ENCODE measurements at places on chromosomes 2 and 18.

DNA sequence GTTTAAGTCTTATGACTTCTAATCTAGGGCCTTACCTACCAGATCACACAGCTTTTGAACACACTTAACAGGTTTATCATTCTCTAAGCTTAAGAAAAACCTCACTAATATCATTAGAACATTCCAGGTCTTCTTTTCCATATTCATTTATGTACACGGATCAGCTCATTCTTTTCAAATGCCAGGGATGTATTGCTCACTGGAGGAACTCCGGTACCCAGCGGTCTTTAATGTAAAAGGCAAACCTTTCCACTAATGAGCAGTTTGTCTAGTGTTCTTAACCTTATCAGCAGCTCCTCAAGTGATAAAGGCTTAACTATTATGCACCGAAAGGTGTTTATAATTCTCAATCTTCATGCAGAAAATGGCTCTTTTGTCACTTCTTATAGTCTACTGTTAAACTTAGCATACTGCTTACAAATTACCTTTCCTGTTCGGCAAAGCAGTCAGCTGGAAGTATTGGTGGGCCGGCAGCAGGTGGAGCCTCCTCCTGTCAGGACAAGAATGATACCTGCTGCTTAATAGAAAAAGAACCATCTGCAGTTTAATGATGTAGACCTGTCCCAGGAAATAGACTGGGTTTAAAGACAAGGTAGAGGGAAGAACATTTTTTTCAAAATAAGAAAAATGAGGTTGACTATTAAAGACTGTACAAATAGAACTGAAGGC is 142.7 kb downstream of the FIGN start:
- DNase-seq: no peak

DNA sequence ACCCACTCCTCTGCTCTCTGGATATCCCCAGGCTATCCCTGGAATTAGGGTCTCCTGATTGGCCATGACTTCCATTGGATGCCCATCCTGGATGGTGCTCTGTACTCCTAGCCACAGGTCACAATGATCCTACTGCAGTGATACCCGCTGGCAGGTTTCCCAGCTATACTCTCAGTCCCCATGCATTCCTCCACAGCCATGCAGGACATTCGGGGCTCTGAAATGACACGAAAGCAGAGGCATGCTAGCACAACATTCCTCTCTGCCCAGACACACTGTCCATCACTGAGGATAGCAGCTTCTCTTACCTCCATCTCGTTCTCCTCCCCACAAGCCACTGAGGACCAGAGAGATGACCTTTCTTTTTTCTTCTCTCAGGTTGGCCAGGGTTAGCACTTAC is 51.7 kb upstream of the SPATS2L start:
- no peak for DNase-seq

DNA sequence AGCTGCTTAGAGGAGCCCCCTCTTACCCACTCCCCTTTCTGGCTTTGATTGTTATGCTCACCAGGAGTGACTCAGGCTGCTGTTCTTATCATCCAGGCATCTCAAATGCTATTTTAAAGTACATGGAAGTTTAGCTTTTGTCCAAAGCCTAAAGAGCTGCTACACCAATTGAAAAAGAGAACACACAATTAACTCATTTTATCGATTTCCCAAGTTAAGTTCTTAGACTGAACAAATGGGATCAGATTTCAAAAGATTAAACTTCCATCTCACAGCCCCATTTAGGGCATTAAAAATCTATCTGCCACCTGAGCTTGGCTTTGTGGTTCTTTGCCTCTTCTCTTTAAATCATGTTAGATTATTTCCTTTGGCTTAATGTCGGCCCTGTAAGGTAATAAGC is 81.2 kb downstream of the MYO5B start:
- no peak for DNase-seq

DNA sequence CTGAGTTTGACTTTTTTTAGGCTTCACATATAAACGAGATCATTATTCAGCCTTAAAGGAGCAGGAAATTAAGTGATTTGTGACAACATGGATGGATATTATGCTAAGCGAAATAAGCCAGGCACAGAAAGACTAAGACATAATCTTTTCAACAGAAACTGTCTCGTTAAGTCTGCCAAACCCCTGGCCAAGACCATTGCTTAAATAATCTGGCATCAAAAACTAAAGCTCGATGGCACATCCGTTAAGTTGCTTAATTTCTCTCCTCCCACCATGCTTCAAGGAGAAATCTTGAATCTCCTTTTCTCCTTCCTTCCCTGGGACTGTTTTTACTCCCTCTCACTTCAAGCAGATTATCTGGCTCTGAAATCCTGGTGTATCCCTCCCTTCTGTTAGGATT is 140.3 kb downstream of the GALNT14 start:
- DNase-seq: no peak

GRCh38 chr18:21448299-21448698 is 152.2 kb downstream of the ESCO1 start:
- no peak for DNase-seq

DNA sequence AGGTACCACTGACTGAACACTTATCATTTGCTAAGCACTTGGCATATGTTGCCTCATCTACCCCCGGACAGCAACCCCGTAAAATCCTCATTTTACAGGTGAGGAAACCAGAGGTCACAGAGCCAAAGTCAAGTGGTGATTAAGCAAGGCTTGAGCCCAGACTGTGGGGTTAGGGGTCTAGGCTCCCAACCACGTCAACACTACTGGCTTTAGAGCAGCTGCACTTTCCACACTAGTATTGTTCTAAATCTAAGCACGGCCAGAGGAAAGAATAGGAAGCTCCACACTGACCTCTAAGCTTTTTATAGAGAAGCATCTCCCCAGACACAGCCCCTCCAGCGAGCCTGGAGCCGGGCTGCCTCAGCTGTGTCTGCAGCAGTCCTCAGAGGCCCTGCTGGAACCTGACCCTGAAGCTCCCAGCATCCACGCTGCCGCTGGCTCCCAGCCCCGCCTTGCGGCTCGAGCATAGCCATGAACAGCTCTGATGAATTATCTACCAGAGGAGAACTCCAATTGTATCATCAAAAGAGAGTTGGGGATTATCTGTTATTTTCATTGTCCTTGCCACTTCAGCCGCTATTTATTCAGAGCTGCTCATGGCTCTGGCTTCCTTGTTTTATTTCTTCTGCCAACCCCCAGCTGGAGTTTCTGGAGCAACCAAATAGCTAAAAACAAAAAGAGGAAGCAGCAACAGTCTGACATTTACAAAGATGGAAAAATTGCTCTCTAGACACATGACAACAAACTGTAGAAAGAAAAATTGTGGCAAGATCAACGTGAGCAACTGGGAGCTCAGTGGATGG is 62.2 kb upstream of the RTN4 start:
- DNase-seq: no peak

- no peak for DNase-seq
Observed at GRCh38 chr2:101121174-101121573, 30.0 kb downstream of the TBC1D8 start.

- peak; percentile 69 for DNase-seq
Observed at GRCh38 chr18:24118750-24119577, 19.9 kb upstream of the CABYR start.

DNA sequence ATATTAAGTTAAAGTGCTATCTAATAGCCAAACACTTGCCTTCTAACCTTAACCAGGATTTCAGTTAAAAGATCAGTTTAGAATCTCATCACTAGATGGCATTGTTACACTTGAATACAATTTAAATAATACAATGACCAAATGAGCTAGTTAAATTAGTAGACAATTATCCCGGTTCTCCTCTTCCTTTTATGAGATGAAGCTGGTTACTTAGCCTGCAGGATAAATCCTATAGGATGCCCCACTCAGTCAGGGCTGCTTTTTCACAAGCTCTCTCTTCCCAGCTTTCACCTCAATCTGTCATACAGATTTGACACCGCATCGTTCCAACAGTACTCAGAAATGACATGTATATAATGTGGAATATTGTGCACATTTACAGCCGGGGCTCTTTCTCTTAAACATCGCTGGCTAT is 678.8 kb downstream of the KCNJ3 start:
- peak; percentile 31 for DNase-seq

GRCh38 chr2:48183991-48184390 is 277.7 kb upstream of the FBXO11 start:
- no peak for DNase-seq

DNA sequence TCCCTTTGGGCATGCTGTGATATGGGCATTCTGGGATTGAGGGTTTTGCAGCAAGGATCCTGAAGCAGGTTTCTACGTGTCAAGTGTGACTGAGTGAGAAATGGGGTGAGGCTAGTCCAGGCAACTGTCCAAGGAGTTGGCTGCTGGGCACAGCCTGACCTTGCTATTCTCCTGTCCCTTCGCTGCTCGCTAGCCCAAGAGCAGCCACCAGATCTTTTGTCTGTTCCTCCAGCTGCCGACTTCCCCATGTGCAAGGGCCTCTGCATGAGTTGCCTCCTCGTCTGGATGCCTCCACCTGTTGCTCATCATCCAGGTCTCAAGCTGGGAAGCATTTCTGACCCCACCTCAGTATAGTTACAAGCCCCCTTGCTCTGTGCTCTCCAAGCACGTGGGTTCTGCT is 71.1 kb downstream of the DYSF start:
- DNase-seq: no peak
